ENCODE measurements at places on chromosomes 7 and 10.

DNA sequence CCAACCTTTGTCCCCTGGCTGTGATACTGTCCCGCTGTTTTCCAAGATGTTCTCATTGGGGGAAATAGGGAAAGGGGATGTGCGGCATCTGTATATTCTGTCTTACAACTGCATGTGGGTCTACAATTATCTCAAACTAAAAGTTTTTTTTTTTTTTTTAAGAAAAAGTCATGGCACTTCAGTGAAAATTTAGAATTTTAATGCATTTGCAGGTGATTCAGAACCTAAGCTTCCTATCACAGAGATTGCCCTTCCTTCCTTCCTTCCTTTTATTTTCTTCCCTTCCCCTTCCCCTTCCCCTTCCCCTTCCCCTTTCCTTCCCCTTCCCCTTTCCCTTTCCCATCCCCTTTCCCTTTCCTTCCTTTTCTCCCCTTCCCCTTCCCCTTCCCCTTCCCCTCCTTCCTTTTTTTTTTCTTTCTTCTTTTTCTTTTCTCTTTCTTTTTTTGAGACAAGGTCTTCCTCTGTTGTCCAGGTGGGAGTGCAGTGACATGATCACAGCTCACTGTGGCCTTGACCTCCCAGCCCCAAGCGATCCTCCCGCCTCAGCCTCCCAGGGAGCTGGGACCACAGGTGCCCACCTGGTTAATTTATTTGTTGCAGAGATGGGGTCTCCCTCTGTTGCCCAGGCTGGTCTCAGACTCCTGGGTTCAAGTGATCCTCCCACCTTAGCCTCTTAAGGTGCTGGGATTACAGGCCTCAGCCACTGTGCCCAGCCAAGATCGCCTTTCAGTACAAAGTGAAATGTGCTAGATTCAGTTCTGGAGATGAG, 32.0 kb downstream of the JAKMIP3 start:
- DNase-seq: no peak

DNA sequence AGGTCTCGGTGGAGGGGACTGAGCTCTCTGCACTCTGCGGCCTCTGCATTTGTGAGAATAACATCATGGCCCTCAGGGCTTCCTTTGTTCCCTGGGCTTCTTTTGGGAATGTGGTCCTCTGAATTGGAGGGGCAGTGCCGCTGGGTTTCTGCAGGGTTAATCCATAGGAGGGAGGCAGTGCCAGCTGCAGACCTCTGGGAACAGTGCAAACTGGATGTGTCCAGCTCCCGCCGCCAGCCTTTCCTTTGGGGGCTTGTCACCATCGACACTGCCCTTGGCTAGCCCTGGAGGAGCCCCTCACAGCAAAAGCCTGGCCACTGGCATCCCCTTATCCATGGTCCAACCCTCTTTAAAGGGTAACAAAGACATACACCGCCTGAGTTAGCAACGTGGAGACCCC, 174.0 kb downstream of the WDR37 start:
- DNase-seq: no peak

- DNase-seq: no peak
Measured at GRCh38 chr10:70582793-70583668, 19.5 kb downstream of the PRF1 start.

- peak; percentile 50 for DNase-seq
Measured at GRCh38 chr10:50624866-50625501, 1.2 kb upstream of the SGMS1 start.

GRCh38 chr10:930625-931325, 730 bp downstream of the LARP4B start:
- DNase-seq: no peak

DNA sequence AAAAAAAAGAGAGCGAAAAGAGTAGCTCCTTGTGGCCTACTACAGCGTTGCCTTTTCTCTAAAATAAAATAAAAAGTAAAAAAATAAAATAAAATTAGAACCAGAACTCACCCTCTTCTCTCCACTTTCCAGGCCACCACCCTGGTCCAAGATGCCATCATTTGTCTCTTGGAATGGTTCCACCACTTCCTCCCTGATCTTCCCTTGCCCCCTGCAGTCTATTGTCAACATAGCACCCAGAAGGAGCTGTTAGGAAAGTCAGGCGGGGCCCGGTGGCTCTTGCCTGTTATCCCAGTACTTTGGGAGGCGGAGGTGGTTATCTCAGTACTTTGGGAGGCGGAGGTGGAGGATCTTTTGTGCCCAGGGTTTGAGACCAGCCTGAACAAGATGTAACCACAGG, 7.6 kb upstream of the GRID2IP start:
- DNase-seq: no peak

DNA sequence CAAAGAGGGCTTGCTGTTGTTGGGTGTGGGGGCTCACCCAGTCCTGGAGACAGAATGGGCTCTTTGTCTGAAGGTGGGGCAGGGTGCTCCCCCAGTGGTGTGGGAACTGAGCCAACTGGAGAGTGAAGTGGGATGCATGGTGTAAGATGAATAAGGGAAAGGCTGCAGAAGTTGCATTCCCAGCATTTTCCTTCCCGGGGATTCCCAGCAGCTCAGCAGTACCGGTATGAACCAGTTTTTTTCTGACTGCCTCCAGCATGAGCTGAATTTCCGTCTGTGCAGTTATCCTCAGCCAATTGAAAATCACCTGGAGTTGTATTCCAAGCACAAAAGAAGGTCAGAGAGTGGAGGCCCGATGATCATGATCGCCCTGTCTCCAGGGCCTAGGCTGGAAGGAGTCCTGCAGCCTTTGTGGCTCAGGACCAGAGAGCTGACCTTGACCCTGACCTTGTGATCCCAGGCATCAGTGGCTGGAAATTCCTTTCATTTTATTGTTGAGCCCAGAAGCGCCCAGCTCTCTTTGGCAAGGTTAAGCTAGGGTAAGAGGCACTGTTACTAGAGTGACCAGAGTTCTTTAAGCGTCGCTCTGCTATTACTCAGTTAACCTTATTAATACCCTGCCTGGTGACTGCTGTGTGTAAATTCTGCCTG, 33.4 kb downstream of the OGDH start:
- DNase-seq: no peak

DNA sequence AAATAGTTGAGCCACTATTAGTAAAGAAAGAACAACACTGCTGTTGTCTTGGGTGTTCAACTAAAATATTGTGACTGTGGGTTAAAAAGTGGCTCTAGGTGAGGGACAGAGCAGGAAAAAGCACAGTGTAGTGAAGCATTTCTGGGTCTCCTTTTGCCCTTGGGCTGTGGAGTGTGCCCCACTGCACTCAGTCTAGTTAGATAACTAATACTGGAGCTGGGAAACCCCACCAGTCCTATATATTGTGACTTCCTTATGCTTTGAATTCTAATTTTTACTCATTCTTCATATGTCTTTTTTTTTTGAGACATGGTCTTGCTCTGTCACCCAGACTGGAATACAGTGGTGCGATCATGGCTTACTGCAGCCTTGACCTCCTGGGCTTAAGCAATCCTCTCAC, 195.1 kb downstream of the EXOC4 start:
- DNase-seq: no peak

DNA sequence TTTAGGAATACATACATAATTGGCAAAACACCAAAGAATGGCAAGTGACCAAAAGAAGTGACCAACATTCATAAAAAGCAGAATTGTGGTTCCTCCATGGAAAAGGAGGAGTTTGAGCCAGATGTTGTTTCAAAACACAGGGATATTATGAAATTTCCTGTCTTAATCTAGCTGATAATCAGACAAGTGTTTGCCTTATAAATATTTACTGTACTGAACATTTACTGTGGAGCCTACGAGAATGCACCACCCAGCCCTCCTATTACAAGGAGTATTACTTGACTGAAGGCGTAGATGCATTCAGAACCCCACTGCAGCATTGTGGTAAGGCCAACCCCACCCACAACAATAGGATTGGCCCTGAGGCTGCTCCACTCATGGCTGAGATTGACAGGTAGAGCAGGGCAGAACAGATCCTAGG, 118.9 kb downstream of the AKR1D1 start:
- no peak for DNase-seq

GRCh38 chr10:17607603-17608332, 9.4 kb downstream of the HACD1 start:
- no peak for DNase-seq

- DNase-seq: no peak
Measured at GRCh38 chr7:45057878-45058277, 30.9 kb downstream of the NACAD start.

DNA sequence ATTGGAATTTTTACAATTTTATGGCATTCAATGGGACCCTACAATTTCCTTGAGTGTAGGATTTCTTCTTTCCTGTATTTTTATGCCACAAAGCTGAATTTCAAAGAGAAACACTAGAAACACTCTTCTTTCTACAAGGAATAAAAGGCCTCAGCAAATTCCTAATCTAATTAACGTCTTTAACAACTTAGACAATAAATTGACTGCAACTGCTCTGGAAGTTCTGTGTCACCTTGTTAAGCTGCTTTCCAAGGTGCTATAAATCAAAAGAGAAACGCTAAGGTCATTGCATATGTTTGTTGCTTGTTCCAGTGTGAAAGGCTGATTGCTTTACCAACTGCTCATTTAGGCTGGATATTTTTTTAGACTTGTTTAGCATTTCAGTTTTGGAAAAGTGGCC, 182.2 kb downstream of the POLR1F start:
- no peak for DNase-seq

DNA sequence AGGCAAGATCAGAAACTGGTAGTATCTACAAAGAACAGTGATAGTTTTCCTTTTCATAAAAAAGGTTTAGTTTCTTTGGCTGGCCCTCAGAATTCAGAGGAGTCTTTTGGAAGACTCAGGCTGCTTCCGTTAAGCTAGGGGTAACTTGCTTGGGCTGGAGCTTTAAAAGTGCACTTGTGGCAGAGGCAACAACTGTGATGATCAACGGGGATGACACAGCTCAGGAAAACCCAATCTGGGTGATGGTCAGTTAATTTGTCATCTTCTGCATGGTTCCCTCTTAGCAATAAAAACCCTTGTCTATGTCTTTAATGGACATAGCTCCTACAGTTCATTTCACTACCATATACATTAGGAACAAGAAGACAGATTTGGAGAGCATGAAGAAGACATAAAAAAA, 46.7 kb downstream of the SGMS1 start:
- DNase-seq: no peak

GRCh38 chr7:69232445-69233376, 365.6 kb upstream of the AUTS2 start:
- DNase-seq: no peak

- no peak for DNase-seq
Measured at GRCh38 chr7:22435105-22435504, 64.9 kb downstream of the STEAP1B start.

- no peak for DNase-seq
Measured at GRCh38 chr10:28853195-28853594, 175.9 kb downstream of the BAMBI start.

- no peak for DNase-seq
Measured at GRCh38 chr7:132072873-132073272, 503.4 kb downstream of the PLXNA4 start.

DNA sequence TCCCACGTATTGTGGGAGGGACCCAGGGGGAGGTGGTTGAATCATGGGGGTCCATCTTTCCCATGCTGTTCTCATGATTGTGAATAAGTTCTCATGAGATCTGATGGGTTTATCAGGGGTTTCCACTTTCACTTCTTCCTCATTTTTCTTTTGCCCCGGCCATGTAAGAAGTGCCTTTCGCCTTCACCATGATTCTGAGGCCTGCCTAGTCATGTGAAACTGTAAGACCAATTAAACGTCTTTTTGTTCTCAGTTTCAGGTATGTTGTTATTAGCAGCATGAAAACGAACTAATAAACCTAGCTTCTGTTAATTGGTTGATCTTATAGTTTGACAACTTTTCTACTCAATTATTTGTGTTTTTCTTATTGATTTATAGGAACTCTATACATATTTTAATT, 206.3 kb downstream of the NXPH1 start:
- no peak for DNase-seq

DNA sequence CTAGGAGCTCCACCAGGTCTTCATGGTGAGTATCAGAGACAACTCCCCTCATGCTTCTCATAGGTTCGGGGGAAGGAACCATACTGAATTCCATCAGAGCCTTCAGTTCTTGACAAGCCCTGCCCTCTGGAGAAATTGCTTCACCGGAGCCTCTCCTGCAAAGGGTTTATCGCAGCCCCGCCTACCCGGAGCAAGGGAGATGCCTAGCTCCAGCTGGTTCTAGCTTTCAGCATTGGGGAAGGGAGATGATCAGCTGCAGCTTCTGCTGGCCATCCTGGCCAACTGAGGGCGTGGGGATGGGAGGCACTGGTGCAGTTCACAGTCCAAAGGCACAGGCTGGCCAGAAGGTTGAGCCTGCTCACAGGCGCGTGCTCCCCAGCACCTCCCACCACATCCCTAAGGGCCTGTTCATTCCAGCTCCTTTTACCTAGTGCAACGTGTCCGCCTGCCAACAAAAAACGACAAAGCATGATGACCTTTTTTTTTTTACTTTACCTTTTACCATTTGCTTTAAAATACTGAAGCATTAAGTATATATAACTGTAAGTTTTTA, 31.2 kb downstream of the LANCL2 start:
- DNase-seq: no peak

DNA sequence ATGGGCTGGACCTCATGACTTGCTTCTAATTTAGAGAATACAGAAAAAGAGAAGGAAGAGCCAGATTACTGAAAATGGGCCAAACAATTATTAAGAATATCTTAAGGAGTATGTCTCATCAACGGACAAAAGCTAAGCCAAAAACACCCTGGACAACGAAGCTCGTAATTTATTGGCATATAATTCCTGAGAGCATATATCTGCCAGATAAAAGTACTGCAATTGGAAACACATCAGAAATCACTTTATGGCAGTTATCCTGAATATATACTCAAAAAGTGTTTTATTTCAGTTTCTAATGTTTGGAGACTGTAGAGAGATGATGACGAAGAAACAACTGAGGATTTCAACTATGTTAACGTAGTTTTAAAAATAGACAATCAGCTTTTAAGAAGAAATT, 211.8 kb downstream of the CSTF2T start:
- DNase-seq: no peak

DNA sequence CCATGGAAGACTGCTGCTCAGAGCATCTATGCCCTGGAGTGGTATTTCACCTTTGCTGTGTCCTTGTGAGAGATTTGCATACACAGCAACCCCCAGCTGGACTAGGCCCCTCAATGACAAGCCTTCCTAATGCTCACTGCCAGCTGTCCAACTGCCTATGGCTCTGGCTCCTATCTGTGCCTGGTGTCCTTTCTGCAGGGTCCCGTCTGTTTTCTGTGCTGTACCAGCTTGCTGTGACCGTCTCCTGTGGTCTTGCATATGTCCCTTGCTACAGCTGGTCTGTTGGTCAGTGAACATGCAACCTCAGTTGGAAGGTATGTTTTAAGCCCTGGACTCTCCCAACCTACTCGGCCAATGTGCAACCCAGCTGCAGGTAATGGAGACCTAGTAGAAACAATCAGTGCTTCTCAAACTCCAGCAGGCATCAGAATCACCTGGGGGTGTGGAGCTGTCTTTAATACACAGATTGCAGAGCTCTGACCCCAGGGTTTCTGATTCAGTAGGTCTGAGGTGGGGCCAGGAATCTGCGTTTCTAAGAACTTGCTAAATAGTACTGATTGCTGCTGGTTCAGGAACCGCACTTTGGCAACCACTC, 306.4 kb upstream of the ZNF32 start:
- no peak for DNase-seq
